Urinary bladder (tissue), 4 donors: ENCODE measurements at places on chromosomes 5 and 9. TPM values are rescaled to one million over a fixed set of nuclear protein-coding genes. Genes with fewer than 3 reads are reported as not detected.

- DNase-seq, result no peak
Measured at GRCh38 chr5:42799668-42800114, 12.0 kb downstream of the SELENOP start.

- DNase-seq, result no peak
Measured at GRCh38 chr5:171367424-171368370, 20.0 kb upstream of the NPM1 start.

DNA sequence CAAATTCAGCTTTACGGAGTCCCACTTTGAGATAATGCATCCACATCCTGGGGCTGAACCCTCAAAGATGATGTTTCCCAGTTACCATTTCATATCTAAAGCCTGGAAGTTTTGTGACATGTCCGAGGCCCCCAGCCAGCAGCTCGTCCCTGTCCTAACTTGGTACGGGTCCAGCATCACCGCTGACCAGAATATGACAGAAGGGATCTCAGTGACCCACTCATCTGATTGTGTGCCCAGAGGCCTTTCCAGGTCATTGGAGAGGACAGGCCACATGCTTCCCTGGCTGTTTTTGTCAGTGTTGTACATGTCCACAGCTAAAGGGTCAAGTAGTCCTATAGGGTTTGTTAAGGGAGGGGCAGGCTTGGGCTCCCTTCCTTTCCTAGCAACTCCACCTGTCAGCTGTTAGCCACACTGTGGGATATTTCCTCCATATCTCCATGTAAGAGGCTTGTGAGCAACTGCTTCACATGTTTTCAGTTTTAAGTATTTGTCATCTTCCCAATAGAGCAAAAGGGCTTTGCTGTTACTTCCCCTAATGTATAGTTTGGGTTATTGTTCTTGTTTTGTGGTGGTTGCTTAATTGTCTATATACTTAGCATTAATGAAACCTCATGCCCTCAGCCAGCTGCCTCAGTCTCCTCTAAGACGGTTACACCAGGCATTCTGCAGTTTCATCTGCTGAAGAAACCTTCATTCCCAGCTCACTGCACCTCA lies 33.4 kb downstream of the SECISBP2 start:
- no peak for DNase-seq

GRCh38 chr5:61599370-61600122 lies 267.5 kb downstream of the ZSWIM6 start:
- peak; percentile 58 for DNase-seq

DNA sequence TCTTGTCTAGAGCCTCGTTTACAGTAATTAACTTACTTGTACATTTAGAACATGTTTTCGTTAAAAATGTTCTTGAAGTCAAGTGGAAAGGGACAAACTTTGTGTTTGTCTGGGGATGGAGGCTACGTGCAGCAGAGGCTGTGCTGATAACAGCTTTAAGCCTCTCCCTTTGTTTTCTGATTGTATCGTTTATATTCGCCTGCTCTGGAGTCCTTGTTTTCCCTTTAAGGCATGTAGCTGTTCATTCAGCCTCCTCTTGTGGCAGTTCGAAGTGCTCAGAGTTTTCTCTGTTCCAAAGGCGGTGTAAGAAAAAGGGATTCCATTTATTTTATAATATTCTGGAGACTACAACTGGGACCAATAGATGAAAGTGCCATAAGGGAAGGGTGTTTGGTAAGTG lies 1.9 kb downstream of the SLC36A1 start:
- DNase-seq, result no peak

GRCh38 chr5:175742290-175742994 lies 84.6 kb downstream of the HRH2 start:
- no peak for DNase-seq

DNA sequence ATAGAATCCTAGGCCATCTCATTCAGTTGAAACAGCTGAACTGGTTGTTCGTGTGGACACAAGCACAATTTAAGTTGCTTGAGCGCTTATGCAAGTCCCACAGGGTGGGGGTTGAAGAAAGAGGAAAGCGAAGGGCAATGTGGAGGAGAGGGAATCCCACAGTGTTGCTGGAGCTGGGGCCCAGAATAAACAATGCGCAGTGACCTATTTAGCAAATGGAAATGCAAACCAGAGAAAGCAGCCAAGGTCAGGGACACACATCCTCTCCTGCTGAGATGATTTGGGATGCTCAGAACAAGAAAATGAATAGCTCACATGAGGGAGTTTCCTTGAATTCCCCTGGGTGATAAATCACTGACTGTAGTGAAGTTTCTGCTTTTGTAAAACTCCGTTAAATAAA lies 838.3 kb downstream of the TLE4 start:
- peak; percentile 47 for DNase-seq

DNA sequence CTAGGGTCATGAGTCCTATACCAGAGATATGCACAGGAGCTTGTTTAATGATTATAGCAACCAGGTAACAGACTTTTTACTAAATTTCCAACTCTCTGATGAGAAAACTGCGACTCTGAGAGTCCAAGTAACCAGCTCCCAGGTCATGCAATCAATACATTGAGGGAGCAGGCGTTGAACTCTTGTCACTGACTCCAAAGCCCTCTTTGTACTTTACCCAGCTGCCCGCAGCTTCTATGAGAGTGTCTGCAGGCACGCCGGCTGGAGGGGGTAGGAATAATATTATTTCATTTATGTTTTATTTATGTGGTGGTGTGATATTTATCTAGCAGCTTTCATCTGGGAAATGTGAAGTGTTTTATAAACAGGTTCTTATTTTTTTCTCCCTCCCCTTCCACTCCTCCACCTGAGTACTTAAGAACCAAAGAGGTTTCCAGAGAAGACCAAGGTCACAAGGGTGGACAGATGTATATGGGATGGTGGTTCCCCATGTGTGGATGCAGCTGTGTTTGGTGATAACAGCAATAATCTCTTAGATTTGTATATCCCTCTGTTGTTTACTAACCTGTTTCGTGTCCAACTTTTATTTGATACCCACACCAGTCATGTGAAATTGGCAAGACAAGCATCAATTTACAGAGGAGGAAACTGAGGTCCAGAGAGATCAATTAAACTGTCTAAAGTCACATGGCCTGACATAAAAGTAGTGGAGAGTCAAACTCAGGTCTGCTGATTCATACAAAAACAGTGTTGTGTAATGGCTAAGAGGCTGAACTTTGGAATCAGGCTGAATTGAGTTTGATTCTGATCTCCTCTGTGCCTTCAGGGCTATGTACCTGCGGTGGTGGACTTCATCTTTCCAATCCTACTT lies 140.2 kb upstream of the TRIM32 start:
- DNase-seq, result no peak

CNTNAP3B gene
- 14.0 TPM for polyA plus RNA-seq

NR5A1 gene
- not detected for polyA plus RNA-seq

MOCS2 gene
- 50.2 TPM for polyA plus RNA-seq
